ENCODE measurements at places on chromosomes 6 and 20.

- no peak for DNase-seq
Observed at GRCh38 chr6:41579088-41579610, 33.0 kb downstream of the FOXP4 start.

GRCh38 chr6:142686507-142686887, 258.5 kb downstream of the HIVEP2 start:
- DNase-seq, result no peak

DNA sequence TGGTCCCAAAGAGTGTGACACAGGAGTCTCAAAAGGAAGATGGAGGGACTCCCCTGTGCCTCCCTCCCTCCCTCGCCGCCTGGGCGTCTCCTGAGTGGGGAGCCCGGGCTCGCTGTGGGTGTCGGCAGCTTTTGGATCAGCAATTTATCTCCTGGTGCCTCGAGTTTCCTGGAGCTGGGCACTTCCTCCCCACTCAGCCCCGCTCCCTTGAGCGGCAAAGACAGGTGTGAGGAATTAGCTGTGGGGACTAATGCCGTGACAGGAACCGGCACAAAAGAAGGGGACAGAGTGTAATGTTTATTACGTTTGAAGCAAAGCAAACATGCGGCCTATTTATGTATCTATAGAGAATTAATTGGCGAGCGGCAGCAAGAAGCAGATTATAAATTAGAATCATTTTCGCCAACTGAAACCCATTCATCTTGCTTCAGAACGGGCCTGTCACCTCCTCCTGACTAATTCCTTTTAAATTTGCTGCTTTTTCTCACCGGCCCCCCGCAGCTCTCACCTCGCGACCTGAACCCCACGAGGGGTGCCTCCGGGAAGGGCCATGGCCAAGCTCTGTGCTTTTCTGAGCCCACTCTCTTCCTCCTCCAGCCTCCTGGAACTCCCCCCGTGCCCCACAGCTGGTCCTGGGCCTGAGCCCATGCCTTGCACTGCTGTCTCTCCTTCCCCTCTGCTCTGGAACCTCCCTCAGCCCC, 8.8 kb upstream of the CDH22 start:
- DNase-seq, result no peak

DNA sequence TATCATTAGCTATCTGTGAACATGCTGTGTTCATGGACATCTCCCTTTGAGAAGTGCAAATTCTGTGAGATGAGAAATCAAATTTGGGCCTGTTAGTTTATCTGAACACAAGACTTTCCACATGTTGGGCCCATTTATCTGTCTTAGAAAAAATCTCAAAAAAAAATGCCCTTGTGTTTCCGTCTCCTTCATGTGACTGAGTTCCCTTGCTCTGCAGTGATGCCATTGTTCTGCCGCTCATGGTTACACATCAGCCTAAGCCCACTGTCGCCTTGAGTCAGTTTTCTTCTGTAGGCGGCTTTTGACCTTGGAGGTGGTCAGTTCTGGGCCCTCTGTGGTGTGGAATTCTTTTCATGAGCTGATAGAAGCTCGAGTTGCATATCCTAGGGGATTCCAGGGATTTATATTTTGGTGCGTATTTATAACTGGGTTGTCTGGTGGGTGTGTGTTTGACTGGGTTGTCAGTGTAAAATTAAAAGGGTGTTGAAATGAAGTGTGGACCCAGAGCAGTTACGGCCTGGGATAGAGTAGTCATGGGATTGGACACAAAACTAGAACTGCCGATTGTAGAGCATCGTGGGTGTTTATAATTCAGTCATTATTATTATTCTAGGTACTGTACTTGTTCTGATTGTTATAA, 156.7 kb downstream of the JARID2 start:
- DNase-seq, result no peak

DNA sequence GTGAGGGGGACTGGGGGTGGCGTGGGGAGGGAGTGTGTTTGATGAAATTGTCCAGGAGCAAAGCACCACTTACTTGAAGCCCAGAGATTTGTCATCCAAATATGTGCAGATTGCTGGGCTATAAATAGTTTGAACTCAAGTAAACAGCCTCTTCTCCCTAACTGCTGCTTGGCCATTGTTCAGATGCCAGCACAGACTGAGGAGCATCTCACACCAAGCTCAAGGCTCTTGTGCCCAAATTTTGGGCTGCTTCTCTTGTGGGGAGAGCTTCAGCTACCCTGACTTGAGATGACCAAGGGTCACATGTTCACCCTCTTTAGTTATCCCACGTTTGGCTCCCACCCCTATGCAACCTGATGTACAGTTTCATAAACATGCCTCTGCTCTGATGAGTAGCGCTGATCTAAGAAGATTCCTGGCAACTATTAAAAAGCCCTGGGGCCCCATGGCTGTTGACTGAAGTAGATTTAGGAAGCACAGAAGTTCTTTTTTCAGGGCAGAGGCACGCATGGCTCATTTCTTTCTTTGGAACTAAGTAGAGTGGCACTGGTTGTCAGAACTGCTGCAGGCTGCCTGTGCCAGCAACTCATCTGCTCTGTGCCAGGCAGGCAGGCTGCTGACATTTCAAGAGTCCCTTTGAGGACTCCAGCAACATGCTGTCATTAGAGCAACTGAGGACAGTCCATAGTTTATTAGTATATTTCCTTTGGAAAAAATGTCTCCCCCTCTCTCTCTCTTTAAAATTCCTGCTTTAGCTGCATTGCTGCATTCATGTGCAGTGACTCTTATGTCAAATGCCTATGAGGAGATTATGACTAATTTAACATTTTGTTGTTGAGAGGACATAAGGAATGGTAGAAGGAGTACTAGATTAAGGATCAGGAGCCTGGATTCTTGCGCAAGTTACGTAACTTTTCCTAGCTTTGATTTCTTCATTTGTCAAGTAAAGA, 9.6 kb upstream of the PKIG start:
- DNase-seq, result no peak

DNA sequence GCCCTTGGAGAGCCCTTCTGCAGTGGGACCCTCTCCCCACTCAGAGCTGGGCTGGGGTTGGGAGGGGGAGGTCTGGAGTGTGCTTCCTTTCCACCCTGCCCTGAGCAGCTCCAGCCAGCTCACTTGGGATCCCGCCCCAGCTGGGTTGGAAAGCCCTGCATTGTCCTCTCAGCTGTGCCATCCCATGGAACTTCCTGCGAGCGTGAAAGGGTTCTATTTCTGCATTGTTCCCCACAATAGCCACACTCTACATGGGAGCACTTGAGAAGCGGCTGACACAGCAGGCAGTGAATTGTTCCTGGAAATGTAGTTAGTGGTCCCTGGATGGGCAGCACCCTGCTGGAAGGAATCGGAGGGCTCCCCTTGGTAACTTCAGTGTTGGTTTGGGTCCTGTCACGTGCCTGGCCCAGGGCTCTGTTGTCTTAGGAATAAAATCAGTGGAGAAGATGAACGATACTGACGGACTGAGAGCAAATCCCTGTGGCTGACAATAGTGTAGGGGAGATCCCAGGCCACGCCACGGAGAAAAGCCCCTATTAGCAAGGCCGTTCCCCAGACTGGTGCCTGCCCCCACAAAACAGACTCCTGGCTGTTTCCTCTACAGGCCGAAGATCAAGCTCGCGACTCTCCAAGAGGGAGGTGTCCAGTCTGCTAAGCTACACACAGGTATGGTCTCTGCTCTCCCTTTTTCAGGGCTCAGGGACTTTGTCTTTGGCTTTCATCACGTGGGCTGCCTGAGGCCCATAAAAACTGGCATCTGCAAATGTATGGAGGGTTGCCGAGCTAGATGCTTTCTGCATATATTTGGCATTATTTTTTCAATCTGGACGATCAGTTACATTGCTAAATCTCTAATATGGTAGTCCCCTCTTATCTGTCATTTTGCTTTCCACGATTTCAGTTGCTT, 18.8 kb downstream of the DNMT3B start:
- DNase-seq, result no peak

DNA sequence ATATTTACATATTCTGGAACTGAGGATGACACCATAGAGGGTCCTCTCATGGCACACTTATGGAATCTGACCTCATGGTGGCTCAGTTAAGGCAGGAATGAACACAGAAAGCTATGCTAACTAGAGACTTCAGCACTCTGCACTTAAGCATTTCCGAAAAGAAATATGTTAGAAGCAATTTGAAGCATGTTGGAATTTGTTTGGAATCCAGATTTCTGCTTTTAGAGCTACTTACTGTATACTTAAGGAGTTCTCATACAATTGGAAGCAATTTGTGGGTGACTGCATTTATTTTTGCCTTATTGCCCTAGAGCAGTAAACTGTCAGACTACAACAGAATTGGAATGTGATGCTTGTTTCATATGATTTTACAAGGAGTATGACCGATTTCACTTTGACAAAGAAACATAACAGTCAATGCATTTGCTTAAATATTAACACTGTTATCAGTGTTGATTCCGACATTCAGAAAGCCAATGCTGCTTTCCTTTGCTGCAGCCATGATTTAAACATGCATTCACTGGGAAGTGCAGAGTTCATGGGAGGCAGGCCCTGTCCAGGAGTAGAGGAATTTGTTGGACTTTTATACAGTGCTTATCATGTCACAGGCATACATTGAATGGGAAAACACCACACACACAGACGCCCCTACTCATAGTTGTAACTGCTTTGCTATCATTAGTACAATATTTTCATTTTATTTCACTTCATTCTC, 244.4 kb downstream of the SAMD5 start:
- DNase-seq, result no peak

DNA sequence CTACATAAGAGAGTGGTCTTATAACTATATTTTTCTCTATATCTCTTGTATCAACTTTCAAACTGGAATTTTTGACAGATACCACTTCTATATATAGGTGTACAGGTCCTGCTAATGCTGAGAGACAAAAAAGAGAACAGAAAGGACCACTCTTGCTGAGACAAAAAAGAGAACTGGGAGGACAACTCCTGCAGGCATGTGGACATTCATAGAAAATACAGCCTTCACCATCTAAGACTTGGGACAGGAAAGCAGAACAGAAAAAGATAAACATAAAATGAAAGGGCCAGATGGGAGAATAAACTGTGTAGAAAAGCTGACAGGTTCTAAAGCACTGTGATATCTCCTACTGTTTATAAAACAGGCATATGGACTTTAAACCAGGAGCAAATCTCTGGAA, 541.0 kb upstream of the ADGRB3 start:
- DNase-seq, result no peak

DNA sequence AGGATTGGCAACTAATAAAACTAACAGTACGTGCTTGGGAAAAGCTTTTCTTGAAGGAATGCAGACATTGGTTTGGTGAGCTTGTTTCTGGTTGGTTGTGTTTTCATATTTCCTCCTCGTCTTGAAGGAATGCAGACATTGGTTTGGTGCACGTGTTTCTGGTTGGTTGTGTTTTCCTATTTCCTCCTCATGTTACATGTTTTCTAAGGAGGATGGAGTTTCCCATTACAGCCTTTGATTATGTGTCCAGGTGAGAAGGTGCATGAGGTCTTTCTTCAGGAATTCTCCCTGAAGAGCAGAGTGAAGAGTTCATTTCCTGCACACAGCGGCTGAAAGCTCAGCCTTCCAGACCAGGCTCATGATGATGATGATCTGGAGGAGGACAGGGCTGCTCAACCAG, 190.6 kb downstream of the SMOC2 start:
- no peak for DNase-seq

GRCh38 chr20:36700438-36700837, 45.5 kb downstream of the NDRG3 start:
- DNase-seq, result no peak

Measured in activated CD4-positive, alpha-beta T cell treated with anti-CD3 and anti-CD28 coated beads, Interleukin-2, amount 50 U/mL, for 1 hour (primary cell).